ENCODE measurements at places on chromosomes 1 and 21. TPM values are rescaled to one million over a fixed set of nuclear protein-coding genes. Genes with fewer than 3 reads are reported as not detected.

Gene RLF
- total RNA-seq = 33.1 TPM

Gene CD1B
- not detected for total RNA-seq

Gene OLFML2B
- 0.56 TPM for total RNA-seq

Gene TRIM62
- 2.8 TPM for total RNA-seq

Gene CASQ1
- not detected for total RNA-seq

Measured in IMR-90 (cell line).